ENCODE measurements at places on chromosomes 6 and 20. TPM values are rescaled to one million over a fixed set of nuclear protein-coding genes. Genes with fewer than 3 reads are reported as not detected.

DNA sequence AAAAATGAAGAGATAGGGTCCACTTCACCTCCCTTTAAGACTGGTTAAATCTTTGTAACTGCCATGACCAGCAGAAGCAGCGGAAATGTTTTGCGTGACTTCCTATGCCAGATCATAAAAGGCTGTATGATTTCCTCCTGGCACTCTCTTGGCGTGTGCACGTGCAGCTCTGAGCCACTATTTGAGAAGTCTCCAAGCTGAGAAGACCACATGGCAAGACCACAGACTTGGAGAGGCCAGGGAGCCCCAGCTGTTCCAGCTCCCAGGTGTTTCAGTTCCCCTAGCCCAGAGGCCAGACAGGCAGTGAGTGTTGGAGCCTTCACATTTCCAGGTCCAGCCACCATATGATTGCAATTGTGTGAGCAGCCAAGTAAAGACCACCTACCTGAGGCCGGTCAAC lies 259.3 kb upstream of the RIN2 start:
- no peak for DNase-seq

The RPP40 gene
- 8.4 TPM for total RNA-seq

DNA sequence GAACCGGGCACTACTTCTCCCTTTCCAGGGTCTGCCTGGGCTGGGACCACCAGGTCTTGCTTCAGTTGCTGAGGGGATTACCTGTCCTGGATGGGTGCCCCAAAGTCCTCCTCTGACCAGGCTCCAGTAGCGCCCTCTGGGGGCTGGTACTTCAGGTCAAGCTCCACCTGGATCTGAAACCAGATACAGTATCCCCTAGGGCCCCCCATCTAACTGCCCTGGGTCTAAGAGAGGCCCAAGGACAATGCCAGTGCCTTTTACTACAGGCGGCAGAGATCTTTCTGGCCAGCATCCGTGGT lies 11.2 kb upstream of the SPAG4 start:
- peak; percentile 64 for DNase-seq

DNA sequence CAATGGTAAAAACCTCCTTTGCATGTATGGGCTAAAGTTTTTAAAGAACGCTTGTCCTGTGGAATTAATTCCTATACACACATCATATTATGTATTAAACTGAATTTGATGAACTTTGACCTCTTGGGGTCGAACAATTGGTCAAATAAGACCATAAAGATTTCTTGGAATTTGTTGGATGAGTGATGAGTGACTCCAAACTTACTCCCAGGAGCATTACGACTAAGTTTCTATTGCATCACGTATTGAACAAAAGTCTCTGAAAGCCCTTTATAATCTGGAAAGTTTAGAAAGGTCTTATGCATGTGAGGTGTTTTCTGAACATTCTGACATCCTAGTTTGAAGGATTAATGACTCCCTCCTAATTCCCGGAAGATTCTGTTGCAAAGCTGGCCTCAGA lies 126.9 kb upstream of the BMP5 start:
- no peak for DNase-seq

- DNase-seq, result no peak
These were observed 835 bp downstream of the PRR18 start for GRCh38 chr6:166307082-166308032.

GRCh38 chr20:61299104-61299503 lies 47.0 kb downstream of the CDH4 start:
- no peak for DNase-seq

- DNase-seq, result no peak
These were observed 91.3 kb upstream of the SHLD1 start for GRCh38 chr20:5658912-5659345.

DNA sequence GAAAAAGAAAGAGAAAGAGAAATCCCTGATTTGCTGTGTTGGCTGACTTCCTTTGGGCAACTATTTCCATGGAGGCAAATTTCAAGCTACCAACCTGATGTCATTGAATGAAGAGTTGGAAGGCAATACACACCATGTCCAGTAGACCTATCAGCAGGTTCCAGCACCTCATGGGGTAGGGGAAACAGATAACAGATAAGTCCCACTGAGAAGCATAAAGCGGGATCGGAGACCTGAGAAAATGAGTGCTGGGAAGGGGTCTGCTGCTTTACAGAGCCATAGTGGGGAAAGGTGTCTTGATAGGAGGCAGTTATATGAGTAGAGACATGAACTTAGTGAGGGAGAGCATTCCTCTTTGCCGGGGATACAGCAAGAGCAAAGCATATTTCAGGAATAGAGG lies 244.9 kb downstream of the PLCB1 start:
- no peak for DNase-seq

GRCh38 chr20:43293068-43293786 lies 103.5 kb upstream of the PTPRT start:
- DNase-seq, result no peak

GRCh38 chr6:15661853-15662325 lies 939 bp downstream of the DTNBP1 start:
- peak; percentile 90 for DNase-seq

DNA sequence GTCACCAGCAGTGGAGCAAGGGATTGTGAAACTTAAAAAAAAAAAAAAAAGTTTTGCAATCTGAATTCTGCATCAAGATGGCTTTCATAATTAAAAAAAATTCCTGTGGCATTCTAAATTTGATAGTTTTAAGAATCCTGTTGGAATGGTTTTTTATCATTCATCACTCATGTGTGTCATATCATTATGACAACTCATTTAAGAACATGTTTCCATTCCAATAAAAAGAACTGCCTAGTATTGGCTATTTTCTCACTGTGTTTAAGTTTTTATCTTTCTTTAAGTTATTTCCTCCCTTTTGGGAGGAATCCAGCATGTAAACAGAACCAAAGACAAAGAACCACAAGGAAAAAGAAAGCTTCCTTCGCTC lies 26.2 kb upstream of the RHAG start:
- no peak for DNase-seq

The LGSN gene
- not detected for total RNA-seq

- peak; percentile 28 for DNase-seq
These were observed 76.5 kb downstream of the ZNF217 start for GRCh38 chr20:53517146-53517545.

The BMP5 gene
- total RNA-seq, result not detected

GRCh38 chr6:167799033-167799821 lies 27.5 kb upstream of the AFDN start:
- DNase-seq, result no peak

DNA sequence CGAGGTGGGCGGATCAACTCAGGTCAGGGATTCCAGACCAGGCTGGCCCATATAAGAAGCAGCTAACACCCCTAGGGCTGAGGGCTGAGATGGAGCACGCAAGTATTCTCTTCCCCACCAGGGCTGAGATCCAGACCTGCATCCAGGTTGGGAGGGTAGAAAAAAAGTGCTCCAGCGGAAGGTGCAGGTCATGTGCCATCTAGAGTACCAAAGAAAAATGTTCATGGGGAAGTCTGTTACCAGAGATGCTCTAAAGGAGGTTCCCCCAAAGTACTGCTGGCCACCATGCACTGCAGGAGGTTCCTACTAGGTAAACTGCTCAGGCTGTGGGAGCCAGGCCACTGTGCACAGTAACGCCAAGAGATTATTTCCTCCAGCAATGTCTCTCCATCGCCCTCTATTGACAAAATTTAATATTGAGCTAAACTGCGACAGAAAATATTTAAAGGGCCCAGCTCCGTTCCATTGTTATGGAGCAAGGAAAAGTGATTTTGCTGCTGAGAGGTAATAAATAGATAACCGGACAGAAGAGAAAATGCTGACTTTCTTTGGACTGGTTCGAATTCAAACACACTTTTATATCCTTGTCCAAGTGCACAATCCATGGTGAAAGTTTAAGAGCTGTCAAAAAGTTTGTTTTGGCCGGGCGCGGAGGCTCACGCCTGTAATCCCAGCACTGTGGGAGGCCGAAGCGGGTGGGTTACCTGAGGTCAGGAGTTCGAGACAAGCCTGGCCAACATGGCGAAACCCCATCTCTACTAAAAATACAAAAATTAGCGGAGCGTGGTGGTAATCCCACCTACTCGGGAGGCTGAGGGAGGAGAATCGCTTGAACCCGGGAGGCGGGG lies 159.9 kb downstream of the OR2B2 start:
- no peak for DNase-seq

- no peak for DNase-seq
These were observed 19.6 kb downstream of the SCGN start for GRCh38 chr6:25671652-25672051.

DNA sequence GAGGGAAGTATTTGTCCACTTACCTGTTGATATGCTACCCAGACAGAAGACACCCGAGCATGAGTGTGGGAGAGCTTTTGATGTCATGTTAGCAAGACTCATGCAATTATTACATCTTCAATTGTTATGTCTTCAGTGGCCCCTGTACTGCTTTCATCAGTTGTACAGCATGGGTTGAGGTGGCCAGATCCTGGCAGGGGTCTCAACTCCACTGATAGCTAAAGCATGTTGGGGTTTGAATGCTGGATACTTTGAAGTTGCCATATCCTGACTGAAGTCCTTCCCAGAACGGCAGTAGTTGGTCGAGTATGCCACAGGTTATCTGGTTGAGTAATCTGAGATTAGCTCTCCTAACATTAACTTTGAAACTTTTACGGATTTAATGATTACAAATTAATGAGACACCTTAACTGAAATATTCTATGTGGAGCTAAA lies 46.7 kb downstream of the LRRN4 start:
- DNase-seq, result no peak

- no peak for DNase-seq
These were observed 96.7 kb upstream of the OPRM1 start for GRCh38 chr6:153942361-153942760.

DNA sequence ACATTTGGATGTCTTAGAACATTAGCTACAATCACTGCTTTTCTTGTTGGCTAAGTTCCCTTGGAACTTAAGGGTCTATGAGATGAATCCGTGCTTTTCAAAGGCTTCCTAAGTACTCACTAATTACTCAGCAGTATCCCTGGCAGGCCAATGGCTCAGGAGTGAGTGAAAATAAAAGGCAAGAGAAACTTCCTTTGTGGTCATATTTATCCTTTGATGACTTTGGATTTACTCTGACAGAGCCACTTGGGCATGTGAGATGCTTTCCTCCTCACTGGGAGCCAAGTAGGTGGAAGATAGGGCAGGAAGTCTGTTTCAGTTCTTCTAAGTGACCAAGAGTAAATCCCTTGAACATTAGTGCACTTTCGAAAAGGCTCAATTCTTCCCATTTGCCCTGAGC lies 224.3 kb upstream of the FOXA2 start:
- no peak for DNase-seq

The TCP11 gene
- total RNA-seq, result not detected

DNA sequence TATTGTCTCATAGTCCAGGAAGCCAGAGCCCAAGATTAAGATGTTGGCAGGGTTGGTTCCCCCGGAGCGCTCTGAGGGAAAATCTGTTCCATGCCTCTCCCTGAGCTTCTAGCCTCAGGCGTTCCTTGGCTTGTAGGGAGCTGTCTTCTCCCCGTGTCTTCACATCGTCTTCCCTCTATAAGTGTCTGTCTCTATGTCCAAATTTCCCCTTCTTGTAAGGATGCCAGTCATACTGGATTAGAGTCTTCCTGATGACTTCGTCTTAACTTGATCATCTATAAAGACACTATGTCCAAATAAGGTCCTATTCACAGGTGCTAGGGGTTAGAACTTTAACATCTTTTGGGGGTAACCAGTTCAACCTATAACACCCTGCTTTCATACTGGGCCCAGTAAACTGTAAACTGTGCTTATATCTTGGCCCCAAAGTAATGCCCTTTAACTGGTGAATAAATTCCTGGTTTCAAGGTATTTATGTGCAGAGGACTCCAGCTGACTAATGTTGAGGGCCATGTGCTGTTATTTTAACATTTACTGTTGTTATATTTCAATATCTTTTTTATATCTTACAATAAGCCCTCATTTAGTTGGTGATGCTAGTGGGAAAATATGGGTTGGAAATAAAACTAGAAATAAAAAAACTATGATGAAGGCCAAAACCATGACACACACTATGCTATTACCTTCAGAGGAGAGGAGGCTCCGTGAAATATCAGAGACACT lies 101.7 kb upstream of the IYD start:
- DNase-seq, result no peak

- DNase-seq, result no peak
These were observed 35.1 kb downstream of the NT5E start for GRCh38 chr6:85484948-85485347.

DNA sequence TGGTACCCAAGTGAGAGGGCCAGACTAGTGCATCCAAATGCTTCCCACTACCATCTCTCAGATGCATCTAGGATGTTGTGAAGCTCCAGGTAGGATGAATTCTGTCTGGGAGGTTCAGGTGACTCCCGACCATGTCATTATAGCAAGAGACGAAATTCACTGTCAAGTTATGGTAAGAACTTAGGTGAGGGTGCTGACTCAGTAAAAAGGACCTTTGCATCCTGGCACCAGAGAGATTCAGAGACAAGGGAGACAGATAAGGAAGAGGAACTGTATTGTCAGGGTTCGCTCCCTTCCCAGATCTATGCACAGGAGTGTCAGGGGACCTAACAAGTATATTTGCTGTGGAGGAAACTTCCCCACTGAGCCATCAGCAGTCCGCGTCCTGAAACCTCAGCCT lies 11.2 kb upstream of the PRIM2 start:
- DNase-seq, result no peak

GRCh38 chr20:7841971-7842310 lies 98.3 kb downstream of the HAO1 start:
- DNase-seq, result no peak

DNA sequence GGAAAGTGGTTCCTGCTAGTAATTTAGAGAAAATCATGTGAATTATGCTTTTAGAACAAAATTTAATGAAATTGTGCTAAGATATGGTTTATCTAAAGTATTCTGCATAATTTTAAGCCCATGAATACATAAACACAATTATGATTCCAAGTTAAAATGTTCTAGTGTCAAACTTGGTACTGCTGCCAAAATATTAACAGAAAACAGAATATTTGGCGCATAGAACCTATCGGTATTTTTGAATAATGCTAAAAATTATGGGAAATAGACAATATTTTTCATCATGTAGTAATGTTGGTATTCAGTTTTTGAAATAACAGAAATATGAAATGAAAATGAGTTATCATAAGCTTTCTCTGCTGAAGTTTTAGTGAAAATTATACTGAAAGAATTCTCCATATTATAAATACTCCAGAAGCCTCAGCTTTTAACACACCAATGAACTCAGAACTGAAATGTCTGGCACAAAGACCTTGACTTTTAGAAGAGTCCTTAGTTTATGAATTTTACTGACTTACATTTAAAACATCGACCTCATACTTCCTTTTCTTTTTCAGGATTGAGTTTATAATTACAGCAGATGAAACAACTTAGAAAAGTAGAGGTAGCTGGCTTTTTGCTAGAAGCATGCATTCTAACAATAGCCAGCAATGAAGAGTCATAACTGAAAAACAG lies 1192.3 kb upstream of the GJE1 start:
- no peak for DNase-seq

The CD93 gene
- total RNA-seq, result 105 TPM

The CCN5 gene
- total RNA-seq, result 51.5 TPM

The PRSS35 gene
- total RNA-seq, result 0.26 TPM
